ENCODE measurements at places on chromosomes 1 and 21.

DNA sequence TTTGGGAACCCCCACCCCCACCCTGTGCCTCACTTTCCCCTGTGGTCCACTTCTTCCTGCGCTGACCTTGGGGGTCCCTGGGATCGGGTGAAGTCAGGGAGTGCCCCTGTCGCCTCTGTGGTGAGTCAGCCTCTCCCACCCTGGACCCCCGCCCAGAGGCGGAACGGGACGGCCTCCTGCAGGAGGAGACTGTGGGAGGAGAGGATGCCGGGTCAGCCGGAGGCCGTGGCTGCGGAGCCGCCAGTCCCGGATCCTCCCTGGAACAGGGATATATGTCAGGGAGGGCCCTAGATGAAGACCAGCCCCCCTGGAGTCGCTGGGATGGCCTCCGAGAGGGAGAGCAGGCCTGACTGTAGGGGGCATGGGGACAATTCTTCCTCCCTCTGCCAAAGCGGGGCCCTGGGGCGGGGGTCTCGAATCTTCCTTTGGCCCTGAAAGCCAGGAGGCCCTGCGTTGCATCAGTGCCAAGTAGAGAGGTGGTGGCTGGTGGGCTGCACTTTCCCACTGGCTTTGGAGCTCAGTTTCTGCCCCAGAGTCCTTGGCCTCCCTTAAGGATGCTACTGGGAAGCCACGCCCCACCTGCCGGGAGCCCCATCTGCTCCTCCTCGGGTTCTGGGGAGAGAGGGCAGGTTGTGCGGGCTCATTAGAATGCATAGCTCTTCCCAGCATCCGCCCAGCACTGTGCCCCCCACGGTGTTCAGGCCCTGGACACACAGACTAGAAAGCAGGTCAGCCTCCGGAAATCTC, 930 bp downstream of the ARHGEF10L start:
- no peak for DNase-seq

DNA sequence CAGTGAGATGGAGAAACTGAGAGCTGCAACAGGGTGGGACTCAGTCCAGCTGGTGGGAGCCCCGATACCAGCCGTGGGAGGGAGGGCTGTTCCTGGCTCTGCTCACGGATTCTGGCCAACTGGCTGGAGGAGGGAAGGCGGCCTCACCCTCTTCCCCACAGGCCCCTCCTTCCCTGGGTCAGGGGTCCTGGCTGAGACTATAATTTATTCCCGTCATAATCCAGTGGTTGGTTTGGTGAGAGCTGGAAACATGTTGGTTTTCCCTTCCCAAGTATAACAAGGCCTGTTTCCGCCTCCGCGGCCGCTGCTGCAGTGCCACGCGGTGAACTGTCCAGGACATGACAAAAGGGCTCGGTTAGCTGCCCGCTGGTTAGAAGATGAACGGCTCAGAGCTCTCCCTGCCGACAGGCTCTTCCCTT, 10.0 kb downstream of the PTPRF start:
- no peak for DNase-seq

DNA sequence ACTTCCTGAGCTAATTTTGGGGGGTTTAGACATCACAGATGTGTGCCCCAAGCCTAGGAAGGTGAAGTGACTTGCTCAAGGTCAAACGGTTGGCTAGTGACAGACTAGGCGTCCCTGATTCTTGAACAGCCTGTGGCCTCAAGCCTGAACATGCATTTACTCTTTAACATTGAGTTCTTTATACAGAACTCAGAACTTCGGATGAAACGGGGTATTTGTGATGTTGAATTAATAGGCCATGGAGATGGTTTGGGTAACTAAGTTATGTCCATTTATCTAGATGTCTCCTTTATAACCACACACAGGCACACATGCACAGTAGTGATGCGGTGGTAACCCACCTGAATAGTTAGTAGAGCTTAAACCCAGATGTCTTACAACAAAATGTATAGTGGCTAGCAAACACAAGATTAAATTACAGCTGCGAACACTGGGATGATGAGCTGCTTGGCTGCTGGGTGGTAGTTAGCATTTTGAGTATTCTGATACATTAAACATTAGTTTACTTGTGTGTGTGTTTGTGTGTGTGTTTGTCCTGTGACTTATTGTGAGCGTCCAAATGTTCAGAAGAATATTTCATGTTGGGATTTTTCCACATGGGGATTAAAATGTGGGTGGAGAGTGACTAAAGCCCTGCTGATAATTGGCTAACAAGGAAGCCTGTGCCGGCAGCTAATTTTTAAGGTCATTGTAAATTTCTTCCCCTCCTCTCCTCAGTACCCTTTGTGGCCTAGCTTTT, 2.3 kb downstream of the ATP1A1 start:
- no peak for DNase-seq

DNA sequence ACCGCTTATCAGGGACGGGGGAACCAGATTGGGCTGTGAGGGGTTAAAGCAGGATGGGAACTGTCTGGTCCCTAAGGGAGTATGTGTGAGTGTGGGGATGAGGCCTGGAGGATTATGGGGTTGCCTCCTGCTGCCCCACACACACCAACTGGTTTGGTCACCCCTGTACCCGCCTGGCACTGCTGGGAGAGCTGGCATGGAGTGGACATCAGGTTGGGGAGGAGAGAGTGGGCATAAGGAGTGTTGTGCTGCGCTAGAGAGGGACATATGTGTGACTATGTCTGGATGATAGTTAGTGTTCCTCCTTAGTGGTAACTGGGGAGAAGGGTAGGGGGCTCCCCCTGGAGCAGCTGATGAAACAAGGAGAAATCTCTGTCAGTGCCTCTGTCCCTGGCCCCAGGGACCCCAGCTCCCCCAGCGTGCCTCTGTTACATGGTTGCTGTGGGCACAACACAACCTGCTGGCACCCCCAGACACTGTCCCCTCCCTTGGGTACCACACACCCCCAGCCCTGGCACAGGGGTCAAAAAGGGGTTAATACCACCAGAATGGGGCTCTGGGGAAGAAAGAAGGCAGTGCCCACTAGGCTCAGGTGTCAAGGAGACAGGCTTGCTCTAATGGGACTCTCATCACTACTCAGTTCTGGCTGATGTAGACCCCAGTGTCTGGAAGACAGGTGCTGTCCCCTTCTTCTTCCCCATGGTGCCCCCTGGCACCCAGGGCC, 1.9 kb downstream of the ZBTB7B start:
- no peak for DNase-seq

GRCh38 chr1:58454807-58455206, 91.7 kb downstream of the OMA1 start:
- DNase-seq, result no peak

All from H54 (cell line).